ENCODE measurements at places on chromosomes 5 and 9.

GRCh38 chr5:171335616-171336015 is 26.6 kb downstream of the TLX3 start:
- no peak for DNase-seq

DNA sequence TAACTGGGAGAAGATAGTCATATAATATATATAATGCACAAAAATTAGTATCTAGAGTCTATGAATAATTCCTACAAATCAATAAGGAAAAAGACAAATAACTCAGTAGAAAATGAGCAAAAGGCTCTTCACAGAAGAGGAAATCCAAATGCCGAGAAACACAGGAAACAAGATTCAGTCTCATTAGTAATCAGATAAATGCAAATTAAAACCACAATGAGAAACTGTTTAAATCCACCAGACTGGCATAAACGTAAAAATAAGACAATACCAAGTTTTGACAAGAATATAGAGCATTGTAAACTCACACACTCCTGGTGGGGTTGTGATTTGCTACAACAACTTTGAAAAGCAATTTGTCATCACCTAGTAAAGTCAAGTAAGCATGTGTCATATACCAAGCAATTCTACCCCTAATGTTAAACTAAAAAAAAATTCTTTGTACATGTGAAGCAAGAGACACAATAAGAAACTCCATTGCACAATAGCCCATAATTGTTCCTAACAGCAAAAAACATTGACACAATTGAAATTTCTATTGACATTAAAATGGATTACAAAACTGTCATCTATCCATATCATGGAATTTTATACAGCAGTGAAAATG is 21.0 kb upstream of the UBLCP1 start:
- DNase-seq, result no peak

DNA sequence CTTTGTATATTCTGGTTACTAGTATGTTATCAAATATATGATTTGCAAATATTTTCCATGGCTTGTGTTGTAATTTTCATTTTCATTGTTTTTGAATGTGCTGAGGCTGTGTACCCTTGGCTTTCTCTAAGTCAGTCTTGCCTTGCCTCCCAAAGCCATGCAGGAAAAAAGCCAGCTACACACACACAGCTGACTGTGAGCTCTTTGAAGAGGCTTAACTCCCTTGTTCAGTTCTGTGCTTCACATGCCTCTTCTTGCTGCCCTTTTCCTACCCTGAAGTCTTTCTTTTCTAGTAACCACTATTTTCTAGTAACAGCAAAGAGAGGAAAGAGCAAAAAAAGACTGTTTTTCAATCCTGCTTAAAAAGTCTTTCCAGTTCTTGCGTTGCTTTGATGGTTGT is 53.9 kb downstream of the KCNN2 start:
- DNase-seq, result no peak

- DNase-seq, result no peak
Measured at GRCh38 chr5:153565822-153566221, 75.4 kb downstream of the GRIA1 start.

DNA sequence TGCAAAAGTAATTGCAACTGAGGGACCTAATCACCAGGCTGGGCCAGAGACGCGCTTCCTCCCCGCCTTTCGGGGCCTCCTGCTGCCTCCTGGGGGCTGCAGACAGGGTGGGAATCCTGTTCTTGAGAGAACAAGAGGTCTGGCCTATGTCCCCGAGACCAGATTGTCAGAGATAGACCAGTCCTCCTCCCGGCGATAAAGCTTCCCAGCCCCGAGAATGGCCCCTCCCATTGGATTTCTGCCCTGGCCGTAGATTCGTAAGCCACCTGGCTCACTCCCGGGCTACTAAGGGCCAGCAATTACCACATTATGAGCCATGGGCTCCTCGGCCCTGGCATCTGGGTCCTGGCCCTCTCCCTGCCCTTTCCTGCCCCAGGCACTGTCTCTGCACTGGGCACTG is 70.4 kb downstream of the HRH2 start:
- DNase-seq, result no peak

DNA sequence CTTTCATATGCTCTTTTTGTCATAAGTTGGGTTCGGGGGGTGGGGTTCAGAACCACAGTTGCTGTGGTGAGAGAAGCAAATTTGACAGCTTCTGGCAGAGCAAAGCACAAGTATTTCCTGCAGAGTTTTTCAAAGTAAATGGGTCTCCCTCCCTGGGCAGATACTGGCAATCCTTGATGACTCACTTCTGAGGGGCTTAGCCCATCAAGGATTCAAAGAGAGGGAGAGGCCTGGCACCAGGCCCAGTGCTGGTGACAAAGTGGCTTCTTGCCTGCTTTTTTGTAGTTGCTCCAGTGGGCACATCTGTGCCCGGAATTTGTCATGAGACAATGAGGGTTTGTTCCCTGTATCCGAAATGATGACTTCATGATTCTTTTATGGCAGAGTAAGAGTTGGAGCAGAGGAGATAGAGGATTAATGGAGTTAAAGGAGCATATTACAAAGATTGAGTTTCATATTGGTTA is 46.6 kb upstream of the TNC start:
- peak; percentile 79 for DNase-seq

- DNase-seq, result no peak
Measured at GRCh38 chr9:111516061-111516465, 8.9 kb upstream of the ZNF483 start.

- no peak for DNase-seq
Measured at GRCh38 chr9:30329431-30329830, 2055.0 kb upstream of the ACO1 start.

DNA sequence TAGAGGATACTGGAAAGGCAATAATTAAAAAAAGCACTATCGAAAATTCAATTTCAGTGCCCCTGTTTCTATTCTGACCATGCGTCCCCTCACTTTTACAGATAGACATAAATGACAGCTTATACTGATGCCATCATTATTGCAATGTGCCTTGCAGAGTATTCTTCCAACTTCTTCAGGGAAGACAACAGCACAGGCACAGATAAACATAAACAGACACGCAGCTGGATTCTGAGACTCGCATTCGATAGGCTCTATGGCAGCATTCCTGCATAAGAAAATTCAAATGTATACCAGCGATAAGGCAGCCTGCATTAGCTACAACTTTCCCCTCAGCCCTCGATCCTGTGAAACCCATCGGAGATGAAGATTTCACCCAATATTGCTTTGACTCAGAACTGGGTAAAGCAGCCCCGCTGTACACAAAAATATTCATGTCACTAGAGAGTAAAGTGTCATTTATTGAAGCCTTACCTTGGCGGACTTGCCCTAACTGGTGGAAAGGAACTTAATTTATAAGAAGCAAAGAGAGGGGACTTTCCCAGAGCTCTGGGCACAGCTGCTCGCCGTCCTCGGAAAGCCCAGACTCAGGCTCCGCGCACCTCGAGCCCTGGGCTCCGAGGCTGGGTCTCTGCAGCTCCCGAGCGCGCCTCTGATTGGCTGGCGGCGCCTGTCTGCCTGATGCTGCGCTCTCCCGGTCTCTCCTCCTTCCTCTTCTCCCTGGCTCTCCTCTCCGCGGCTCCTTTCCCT is at the start of gene CDH18:
CDH18 (minus strand) TSS at position 589 of the 750 bp plus-strand sequence. CDS start 149,214 bp downstream, outside the sequence.
- peak; percentile 76 for DNase-seq

- no peak for DNase-seq
Measured at GRCh38 chr9:81293651-81294050, 395.7 kb downstream of the TLE1 start.

DNA sequence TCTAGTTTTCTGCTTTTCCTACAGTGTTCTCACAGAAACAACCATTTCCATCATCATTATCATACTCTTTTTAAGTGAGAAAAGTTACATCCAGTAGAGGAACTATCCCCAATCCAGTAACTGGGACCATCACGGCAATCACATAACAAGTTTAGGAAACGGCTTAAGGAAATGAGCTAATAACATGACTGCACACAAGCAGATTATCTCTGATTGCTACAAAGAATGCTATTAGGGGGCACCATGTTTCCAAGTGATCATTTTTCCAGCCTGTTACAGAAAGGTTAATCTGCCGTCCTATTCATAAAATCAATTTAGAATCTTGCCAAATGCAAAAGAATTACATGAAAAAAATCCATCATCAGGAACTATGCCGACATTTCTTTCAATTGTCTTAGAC is 94.6 kb downstream of the EFNA5 start:
- no peak for DNase-seq

GRCh38 chr9:95419444-95419843 is 97.3 kb downstream of the PTCH1 start:
- DNase-seq, result no peak

DNA sequence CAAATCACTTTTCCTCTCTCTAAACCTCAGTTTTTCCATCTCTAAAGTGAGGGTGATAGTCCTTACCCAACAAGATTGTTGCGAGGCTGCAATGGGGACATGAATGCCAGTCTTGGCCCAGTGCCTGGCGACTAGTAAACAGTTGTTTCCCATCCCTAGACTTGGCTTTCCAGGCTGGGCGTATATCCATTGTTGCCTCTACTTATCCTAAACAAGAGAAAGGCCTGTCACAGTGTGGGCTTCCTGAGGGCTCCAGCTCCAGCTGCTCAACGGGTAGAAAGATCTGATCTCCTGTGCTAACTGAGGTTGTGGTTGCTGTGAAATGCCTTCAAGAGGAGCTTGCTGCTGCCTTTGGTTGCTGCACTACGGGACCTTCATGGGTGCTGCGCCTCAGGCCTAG is 142.0 kb downstream of the NSG2 start:
- no peak for DNase-seq

DNA sequence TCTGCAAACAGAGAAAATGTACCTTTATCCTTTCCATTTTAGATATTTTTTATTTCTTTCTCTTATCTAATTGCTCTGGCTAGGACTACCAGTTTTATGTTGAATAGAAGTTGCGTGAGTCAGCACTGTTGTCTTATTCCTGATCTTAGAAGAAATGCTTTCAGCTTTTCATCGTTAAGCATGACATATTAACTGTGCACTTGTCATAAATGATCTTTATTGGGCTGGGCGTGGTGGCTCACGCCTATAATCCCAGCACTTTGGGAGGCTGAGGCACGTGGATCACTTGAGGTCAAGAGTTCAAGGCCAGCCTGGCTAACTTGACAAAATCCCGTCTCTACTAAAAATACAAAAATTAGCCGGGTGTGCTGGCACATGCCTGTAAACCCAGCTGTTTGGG is 8.2 kb upstream of the ECM2 start:
- no peak for DNase-seq

GRCh38 chr5:169652057-169652456 is 15.0 kb downstream of the DOCK2 start:
- no peak for DNase-seq

DNA sequence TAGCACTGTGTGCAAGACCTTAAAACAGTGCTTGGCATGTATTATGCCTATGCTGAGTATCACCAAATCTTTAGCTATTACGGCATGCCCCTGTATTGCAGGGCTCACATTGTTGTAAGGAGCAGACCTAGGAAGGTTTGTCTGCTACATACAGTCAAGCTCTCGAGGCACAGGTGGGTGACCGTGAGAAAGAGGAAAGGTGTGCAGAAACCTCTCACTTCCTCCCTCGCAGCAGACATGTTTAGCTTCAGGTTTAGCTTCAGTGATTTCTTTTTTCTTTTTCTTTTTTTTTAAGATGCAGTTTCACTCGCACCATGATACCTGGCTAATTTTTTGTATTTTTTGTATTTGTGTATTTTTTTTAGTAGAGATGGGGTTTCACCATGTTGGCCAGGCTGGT is 275.8 kb upstream of the RIOK2 start:
- DNase-seq, result no peak

- DNase-seq, result peak; percentile 91
Measured at GRCh38 chr9:127185931-127186781, 63.7 kb upstream of the ANGPTL2 start.

- no peak for DNase-seq
Measured at GRCh38 chr5:128949847-128950546, 15.3 kb upstream of the SLC27A6 start.

DNA sequence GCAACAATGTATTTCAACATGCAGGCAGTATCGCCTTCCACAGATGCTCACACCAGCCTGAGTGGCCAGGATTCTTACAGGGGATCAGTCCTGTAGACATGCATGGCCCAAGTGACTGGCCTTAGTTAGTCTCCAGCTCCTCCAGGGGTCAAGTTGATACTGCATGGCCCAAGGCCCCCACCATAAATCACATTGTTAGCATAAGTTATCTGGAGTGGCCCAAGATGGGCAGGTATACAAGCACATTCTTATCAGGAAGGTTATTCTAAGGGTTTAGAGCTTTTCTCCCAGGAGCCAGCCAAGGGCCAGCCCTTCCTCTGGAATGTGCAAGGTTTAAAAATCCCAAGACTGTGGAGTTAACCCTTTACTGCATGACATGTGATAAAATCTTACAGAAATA is 230.9 kb upstream of the NFIL3 start:
- DNase-seq, result no peak

GRCh38 chr9:72599874-72600534 is 78.6 kb downstream of the TMC1 start:
- DNase-seq, result no peak

- no peak for DNase-seq
Measured at GRCh38 chr5:111722140-111722539, 34.9 kb downstream of the NREP start.

DNA sequence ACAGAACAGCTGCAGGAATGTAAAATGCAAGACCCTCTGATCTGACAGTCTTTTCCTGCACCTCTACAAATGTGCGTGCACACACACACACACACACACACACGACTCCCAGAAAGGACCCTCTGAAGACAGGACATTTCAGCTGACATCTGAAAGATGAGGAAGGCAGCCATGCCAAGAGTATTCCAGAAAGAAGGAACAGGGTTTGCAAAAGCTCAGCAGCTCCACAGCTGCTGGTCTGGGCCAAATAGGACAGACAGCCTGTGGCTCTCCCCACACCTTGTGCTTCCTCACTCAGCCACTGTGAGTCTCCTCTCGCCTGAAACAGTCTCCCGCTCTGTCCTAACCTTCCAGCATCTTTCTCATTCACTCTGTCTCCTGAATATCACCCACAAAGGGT is 189.0 kb downstream of the PALM2AKAP2 start:
- DNase-seq, result peak; percentile 67

GRCh38 chr9:86946201-86947145 is 833 bp downstream of the GAS1 start:
- DNase-seq, result peak; percentile 80

DNA sequence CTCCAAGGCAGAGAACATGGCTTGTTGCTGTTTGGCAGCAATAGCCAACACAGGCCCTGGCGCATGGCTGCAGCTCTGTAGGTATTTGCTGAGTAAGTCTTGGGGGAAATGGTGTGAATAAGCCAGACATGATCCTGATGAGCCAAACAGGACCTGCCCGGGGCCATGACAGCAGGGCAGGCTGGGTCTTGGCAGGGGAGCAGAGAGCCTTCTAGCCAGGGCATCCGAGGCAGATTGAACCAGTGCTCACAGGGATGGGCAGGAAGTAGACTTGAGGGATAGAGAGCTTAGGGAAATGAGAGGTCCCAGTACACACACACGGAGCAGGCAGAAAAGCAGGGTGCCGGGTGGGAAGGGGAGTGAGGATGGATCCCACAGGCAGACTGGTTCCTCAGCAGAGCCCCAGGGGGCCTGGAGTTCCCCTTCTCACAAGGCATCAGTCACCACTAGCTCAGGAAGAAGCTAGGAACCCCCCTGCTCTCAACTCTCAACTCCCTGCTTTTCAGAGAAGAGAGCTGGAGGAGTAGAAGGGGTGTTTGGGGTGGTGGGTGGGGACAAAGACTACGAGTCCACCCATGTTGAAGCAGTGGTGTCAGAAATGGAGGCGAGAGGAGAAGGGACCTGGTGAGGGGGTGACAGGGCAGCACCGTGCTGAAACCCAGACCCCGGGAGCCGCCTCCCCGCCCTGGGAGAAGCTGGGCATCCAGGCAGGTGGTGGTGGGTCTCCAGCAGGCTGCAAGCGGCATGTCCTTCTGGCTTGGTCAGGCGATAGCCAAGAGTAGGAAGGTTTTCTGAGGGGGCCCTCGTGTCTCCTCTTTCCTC is 111.1 kb downstream of the RGS3 start:
- DNase-seq, result peak; percentile 16

- no peak for DNase-seq
Measured at GRCh38 chr9:112115109-112115508, 60.0 kb downstream of the SUSD1 start.

Data from right hindlimb (tissue), 1 donor.